Large intestine (tissue), 12 donors: ENCODE measurements at places on chromosomes 16 and 17. TPM values are rescaled to one million over a fixed set of nuclear protein-coding genes. Genes with fewer than 3 reads are reported as not detected.
A peak's percentile ranks its signal among the peaks of the same experiment; 100 is the strongest.

- peaks cover 13% of the 10 kb centered on the region for H3K36me3 ChIP-seq
- H3K4me3 ChIP-seq, result no peak overlapping the region
- H3K27ac ChIP-seq, result no peak overlapping the region
- no peak for DNase-seq
Measured at GRCh38 chr17:60510031-60510430, 16.0 kb downstream of the APPBP2 start.

The HIGD1B gene
- 1.8 TPM for polyA plus RNA-seq

The PLLP gene
- polyA plus RNA-seq, result 117 TPM

- H3K4me1 ChIP-seq, result peaks cover 7% of the 10 kb centered on the region
- H3K4me3 ChIP-seq, result no peak overlapping the region
- peaks cover 9% of the 10 kb centered on the region for H3K27me3 ChIP-seq
- DNase-seq, result no peak
- no peak overlapping the region for H3K27ac ChIP-seq
Measured at GRCh38 chr17:74276541-74277009, 2.5 kb downstream of the DNAI2 start.

The LRRC37A gene
- polyA plus RNA-seq, result 6.2 TPM

DNA sequence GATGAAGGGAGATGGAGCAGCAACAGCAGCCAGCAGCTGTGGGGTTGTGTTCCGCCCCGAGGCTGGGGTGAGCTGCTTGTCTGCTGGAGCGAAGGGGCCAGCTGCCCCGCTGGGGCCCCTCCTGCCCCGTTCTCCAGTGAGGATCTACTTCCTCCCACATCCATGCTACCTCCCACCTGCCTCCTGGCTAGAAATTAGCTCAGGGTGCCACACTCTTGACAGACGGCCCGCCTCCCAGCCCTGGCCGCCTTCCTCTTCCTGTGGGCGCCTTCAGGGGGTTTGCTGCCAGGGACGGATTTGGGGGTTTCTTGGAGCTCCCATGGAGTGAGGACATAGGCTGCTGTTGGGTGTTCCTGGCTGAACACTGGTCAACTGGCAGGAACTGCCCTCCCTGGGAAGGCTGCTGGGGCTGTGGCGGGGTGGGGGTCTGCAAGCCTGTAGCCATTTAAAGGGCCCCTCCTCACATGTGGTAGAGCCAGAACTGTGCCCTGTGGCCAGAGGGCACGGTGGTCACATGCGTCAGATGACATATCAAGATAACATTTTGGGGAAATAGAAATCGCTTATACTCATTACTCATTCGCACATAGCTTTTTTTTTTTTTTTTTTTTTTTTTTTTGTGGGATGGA, 13.1 kb downstream of the TBC1D24 start:
- no peak overlapping the region for H3K4me3 ChIP-seq
- H3K27me3 ChIP-seq, result no peaks in the 10 kb centered on the region

DNA sequence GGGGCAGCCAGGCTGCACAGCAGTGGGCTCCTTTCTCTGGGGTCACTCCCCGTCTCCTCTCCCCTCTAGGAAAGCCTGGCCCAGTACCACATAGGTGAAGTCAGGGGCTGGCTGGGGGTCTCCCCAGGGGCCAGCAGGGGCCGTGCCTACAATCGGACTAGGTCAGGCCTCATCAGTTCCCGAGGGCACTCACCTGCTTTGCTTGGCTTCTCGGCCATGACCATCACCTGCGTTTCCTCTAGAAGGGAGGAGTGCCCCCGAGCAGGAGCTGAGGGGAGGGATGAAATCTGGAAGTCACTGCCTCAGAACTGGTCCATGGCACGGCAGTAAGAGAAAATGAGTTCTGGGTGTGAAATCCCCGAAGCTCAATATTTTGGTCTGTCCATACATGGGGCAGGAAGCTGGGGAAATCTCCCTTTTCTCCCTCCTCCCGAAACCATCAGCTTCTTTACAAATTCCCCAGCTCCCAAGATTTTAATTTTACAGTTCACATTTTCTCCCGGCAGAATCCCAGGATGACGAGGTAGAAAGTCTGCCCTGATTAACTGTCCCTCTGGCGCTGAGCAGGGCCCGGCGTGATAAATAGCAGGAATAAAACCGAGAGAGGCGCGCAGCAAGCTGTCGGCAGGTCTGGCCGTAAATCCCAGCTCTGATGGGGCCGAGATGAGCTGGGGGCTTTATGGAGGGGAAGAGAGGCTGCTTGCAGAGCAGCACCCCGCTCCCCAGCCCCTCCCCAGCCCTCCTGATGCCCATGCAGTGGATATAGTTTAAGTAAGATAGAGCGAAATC, 172.1 kb downstream of the RBFOX3 start:
- peaks cover 21% of the 10 kb centered on the region for H3K27me3 ChIP-seq
- H3K4me3 ChIP-seq, result no peak overlapping the region
- H3K36me3 ChIP-seq, result no peaks in the 10 kb centered on the region
- no peaks in the 10 kb centered on the region for H3K4me1 ChIP-seq

The BCL6B gene
- 7.2 TPM for polyA plus RNA-seq

GRCh38 chr17:46109603-46110189, 83.5 kb downstream of the KANSL1 start:
- no peak overlapping the region for H3K27ac ChIP-seq
- H3K36me3 ChIP-seq, result no peaks in the 10 kb centered on the region
- no peak overlapping the region for H3K4me3 ChIP-seq
- no peak for DNase-seq
- H3K4me1 ChIP-seq, result peaks cover 6% of the 10 kb centered on the region

The KRT20 gene
- polyA plus RNA-seq, result 31.7 TPM

DNA sequence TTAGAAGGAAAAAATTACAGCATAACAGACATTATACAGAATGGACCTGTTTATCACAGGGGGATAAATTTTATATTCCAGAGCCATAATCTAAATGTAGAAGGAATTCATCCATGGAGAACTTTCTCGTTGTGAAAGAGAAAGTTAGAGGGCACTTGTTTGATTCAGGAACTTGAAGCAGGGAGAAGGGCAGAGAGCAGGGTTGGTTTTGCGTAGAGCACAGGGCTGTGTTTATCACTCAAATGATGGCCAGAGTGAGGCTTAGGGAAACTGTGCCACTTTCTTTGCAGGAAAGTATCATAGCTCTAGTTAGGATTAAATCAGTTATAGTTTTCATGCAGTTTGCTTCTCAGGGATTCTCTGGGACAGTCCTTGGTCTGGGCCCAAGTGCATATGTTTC, 29.1 kb upstream of the MED13 start:
- DNase-seq, result no peak
- H3K27me3 ChIP-seq, result no peaks in the 10 kb centered on the region
- H3K27ac ChIP-seq, result no peak overlapping the region

DNA sequence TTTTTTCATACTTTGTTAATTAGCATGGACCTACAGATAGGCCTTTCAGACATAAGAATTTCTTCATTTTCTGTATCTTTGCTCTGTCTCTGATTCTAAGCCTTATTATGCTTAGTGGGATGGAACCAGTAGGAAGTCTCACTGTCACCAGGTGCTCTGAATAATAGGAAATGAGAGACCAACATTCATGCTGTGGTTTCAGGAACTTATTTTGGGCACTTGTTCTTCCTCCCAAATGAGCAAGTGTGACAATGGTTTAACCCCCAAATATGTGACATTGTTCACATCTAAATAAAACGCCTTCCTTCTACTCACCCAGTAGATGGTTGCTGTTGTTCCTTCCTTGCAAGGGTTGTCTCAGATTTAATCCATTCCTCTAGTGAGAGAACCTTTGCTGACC, 100.2 kb downstream of the SYCE1L start:
- no peak overlapping the region for H3K4me3 ChIP-seq
- no peaks in the 10 kb centered on the region for H3K36me3 ChIP-seq
- H3K27me3 ChIP-seq, result no peaks in the 10 kb centered on the region
- no peaks in the 10 kb centered on the region for H3K4me1 ChIP-seq

GRCh38 chr16:62038646-62039045, 2.4 kb upstream of the CDH8 start:
- no peaks in the 10 kb centered on the region for H3K4me1 ChIP-seq
- H3K27ac ChIP-seq, result no peak overlapping the region
- no peak overlapping the region for H3K4me3 ChIP-seq
- no peaks in the 10 kb centered on the region for H3K36me3 ChIP-seq
- peaks cover 40% of the 10 kb centered on the region for H3K27me3 ChIP-seq

- H3K4me1 ChIP-seq, result peaks cover 10% of the 10 kb centered on the region
- H3K4me3 ChIP-seq, result peak overlapping the region; percentile 65
- peak overlapping the region; percentile 95 for H3K27ac ChIP-seq
- H3K36me3 ChIP-seq, result peaks cover 2% of the 10 kb centered on the region
Measured at GRCh38 chr16:30377050-30377811, 2.6 kb downstream of the MYL11 start.

DNA sequence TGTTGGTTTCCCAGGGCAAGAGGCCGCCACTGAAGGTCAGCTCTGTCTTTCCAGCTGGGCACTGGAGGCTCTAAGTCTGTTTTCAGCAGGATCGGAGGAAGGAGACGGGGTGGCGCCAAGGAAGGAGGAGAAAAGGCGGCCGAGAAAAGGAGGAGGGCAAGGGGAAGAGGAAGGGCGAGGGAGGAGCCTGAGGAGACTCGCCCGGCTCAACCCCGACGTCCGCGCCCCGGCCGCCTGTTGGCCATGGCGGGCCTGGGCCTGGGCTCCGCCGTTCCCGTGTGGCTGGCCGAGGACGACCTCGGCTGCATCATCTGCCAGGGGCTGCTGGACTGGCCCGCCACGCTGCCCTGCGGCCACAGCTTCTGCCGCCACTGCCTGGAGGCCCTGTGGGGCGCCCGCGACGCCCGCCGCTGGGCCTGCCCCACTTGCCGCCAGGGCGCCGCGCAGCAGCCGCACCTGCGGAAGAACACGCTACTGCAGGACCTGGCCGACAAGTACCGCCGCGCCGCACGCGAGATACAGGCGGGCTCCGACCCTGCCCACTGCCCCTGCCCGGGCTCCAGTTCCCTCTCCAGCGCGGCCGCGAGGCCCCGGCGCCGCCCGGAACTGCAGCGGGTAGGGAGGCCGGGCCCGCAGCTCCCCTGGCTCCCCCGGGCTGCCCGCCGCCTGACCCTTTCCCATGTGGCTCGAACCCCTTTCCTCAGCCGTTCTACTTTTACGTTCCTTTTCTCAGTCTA, at the start of gene RNF135:
RNF135 (plus strand) TSS at position 209 of the 737 bp plus-strand sequence; CDS start at position 244, 35 bp downstream.
- peak within 1 kb of the TSS; percentile 87 for H3K27ac ChIP-seq
- no peaks in the 10 kb centered on the region for H3K4me1 ChIP-seq
- peaks cover 2% of the 10 kb centered on the region for H3K36me3 ChIP-seq
- DNase-seq, result peak; percentile 75
- H3K4me3 ChIP-seq, result peak within 1 kb of the TSS; percentile 62

GRCh38 chr16:79451196-79451816, 149.2 kb downstream of the MAF start:
- no peak overlapping the region for H3K4me3 ChIP-seq
- no peaks in the 10 kb centered on the region for H3K36me3 ChIP-seq
- H3K4me1 ChIP-seq, result peaks cover 2% of the 10 kb centered on the region
- no peaks in the 10 kb centered on the region for H3K27me3 ChIP-seq

GRCh38 chr17:8829036-8829941, 30.1 kb upstream of the MFSD6L start:
- peaks cover 24% of the 10 kb centered on the region for H3K27me3 ChIP-seq
- no peak for DNase-seq
- no peak overlapping the region for H3K4me3 ChIP-seq

DNA sequence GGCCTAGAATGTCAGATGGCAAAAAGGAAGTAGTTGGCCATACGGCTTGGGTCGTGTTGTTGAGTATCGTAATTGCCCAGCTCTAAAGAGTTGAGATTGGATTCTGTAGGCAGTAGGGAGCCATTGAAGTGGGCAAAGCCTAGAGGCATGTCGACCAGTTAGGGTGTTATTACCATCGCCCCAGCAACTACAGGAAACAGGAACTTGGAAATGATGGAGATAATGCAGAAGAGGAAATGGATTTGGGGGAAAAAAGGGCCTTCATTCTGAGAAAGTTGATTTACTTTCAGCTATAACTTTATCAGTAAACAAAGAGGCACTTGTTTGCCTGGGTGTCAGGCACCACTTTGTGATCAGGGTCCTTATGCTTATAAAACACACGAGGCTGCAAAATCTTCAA, 52.6 kb downstream of the COX10 start:
- H3K27me3 ChIP-seq, result no peaks in the 10 kb centered on the region
- H3K4me1 ChIP-seq, result no peaks in the 10 kb centered on the region
- no peak overlapping the region for H3K4me3 ChIP-seq
- no peak overlapping the region for H3K27ac ChIP-seq
